T-cell (primary cell): ENCODE measurements at places on chromosomes 7 and 10. TPM values are rescaled to one million over a fixed set of nuclear protein-coding genes. Genes with fewer than 3 reads are reported as not detected.

The PDLIM1 gene
- total RNA-seq, result 4.8 TPM

The SPDYE2 gene
- 0.53 TPM for total RNA-seq

The CPA2 gene
- 3.1 TPM for total RNA-seq

The WDR91 gene
- total RNA-seq, result 37.6 TPM

The CALML3 gene
- total RNA-seq, result not detected

The GIMAP8 gene
- total RNA-seq, result 50.1 TPM
